ENCODE measurements at places on chromosomes 12 and 14. TPM values are rescaled to one million over a fixed set of nuclear protein-coding genes. Genes with fewer than 3 reads are reported as not detected.

DNA sequence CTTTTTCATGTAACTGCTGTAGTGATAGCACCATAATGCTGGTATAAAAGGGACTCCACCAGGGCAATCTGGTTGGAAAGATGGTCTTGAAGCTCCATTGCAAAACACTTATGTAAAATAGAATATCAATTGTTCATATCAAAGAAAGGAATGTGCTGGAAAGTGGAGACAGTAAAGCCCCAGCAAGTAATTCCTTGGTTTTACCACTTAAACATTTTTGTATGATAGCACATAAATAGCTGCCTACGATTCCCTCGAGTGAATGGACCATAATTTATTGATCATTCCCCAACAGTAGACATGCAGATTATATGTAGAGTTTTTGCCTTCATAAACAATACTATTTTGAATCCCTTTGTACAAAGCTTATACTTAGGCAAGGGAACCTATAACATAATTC is 275.4 kb downstream of the PAWR start:
- DNase-seq = no peak

DNA sequence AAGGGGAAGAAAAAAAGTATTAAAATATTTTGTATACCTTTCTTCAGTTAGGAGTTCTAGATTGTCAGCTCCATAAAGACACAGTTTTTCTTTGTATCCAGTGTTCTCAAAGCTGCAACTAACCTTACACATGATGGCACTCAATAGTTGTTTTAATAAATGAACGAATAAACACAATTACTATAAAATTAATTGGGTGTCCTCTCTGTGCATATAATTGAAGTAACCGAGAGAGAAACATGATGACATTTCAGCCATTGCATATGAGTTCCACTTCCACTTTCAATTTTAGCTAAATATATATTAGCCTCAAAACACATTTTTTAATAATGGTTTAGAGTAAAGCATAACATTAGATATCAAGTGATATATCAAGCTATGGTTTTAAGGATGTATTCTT is 671.2 kb downstream of the LRFN5 start:
- no peak for DNase-seq

- DNase-seq = no peak
Measured at GRCh38 chr12:84785281-84785680, 127.3 kb downstream of the SLC6A15 start.

The EIF2S3B gene
- total RNA-seq = 1.2 TPM

The ZBTB42 gene
- total RNA-seq = 3.0 TPM

The ACOT6 gene
- total RNA-seq = not detected

The FAIM2 gene
- not detected for total RNA-seq

DNA sequence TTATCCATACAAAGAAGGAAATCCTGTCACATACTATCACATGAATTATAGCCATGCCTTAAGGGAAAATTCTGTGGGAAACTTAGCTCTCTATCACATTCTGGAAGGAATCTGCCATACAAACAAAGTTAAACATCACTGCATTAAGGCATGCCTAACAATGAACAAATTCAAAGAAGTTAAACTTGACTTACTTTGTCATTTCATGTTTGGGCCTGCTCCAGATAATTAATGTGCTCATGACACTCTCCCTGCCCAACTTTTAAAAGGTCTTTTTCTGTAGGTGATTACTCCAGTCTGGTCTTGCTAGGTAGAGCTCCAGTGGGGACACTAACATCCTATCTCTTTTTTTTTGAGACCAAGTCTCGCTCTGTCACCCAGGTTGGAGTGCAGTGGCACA is 230.5 kb downstream of the AEBP2 start:
- DNase-seq = no peak

The ACSS3 gene
- not detected for total RNA-seq

The GEMIN2 gene
- total RNA-seq = 14.6 TPM

GRCh38 chr14:71824816-71825215 is 107.4 kb upstream of the RGS6 start:
- DNase-seq = no peak

DNA sequence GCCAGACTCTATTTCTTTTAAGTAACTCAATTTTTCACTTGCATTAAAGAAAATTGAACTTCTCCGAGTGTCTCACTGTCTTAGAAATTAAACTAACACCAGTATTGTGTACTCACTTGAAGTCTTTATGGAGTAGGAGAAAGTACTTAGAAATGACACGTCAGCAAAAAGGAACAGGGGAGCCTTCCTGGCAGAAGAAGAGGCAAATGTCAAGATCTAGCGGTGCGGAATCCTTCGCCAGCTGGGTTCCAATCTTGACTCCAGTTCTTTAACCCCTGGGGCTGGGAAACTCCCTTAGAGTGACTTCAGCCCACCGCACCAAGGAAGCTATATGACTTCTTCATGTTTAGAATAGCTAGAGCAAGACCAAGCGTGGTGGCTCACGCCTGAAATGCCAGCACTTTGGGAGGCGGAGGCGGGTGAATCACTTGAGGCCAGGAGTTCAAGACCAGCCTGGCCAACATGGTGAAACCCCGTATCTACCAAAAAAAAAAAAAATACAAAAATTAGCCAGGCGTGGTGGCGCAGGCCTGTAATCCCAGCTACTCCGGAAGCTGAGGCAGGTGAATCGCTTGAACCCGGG is 34.4 kb downstream of the WBP11 start:
- peak; percentile 28 for DNase-seq

The LMNTD1 gene
- total RNA-seq = not detected

DNA sequence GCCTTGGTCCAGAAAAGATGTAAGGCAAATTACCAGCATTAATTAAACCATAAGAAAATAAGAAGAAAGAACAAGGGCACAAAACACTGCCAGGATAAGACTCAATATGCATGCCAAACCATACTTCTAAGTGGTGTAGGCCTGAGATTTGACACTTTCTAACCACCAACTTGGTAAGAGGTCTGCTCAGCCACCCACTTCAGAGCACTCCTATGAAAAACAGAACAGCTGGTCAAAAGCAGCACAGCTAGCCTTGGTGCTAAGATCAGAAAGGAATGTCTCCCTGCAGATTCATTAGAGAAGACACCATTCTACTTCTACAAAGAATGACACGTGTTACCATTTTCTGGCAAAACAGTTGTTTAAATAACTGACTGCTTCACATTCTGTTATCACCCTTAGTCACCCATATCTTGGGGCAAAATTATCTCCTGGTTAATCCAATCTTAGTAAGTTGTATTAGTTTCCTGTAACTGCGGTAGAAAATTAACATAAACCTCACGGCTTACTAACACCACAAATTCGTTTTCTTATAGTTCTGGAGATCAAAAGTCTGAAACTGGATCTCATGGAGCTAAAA is 13.2 kb downstream of the RPS6KA5 start:
- DNase-seq = peak; percentile 43

The KRT6B gene
- not detected for total RNA-seq

DNA sequence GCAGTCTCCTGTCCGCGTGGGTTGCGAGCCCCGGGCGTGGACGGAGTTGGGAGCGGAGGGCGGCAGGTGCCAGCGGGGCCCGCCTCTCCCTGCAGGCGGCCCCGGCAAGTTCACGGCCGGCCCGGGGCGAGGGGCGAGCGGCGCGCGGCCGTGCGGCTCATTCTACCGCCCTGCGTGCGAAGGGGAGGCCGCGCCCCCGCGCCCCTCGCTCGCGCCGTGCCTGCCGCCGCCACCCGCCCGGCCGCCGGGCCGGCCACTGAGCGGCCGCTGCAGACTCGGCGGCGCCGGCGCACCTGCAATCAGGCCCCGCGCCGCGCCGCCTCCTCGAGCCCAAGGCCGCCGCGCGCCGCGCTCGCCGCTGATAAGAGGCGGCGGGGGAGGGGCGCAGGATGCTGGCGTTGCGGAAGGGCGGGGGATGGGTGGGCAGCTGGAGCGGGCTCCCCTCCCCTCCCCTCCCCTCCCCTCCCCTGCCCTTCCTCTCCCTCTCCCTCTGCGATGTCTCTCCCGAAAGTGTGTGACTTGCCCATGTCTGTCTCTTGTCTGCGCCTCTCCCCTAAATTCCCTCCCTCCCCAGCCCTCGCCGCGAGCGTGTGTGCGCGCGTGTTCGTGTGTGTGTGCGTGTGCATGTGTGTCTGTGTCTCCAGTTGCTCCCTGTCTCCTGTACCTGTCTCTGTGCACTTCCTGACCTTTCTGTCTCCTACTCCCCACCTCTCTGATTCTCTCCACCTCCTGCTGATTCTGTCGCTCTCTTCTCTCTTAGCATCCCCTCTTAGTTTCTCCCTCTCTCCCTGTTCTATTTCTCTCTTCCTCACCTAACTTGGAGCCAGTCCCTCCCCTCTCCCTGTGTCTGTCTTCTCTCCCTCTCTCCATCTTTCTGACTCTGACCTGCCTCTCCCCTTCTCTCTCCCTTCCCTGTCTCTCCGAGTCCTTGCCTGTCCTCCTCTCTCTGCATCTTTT is 768.1 kb upstream of the TBX3 start:
- DNase-seq = no peak

- DNase-seq = no peak
Measured at GRCh38 chr14:28756884-28757570, 9.6 kb upstream of the FOXG1 start.

All from CD4-positive, alpha-beta T cell (primary cell).